Stimulated activated CD4-positive, alpha-beta T cell treated with anti-CD3 and anti-CD28 coated beads, TNF-alpha, amount 100 ng/mL, for 1 hour (primary cell): ENCODE measurements at places on chromosomes 5 and 9.

DNA sequence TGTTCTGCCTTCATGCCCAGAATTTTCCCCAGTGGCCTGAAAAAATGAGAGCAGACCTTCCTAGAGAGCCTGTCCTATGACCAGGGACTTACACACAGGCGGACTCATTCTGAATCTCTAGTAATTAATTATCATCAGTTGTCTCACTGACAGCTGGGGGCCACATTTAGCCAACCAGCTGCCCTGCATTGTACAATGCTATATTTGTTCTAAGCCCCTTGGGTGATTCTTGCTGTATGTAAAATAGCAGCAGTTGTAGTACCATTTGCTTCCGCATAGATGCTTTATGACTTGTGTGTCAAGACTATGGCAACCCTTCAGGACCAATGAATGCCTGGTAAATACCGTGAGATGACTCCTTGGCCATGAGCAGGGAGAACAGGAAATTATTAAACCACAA, 415.4 kb upstream of the SEMA6A start:
- DNase-seq, result no peak

- DNase-seq, result no peak
Measured at GRCh38 chr5:36164461-36164860, 12.6 kb downstream of the SKP2 start.

DNA sequence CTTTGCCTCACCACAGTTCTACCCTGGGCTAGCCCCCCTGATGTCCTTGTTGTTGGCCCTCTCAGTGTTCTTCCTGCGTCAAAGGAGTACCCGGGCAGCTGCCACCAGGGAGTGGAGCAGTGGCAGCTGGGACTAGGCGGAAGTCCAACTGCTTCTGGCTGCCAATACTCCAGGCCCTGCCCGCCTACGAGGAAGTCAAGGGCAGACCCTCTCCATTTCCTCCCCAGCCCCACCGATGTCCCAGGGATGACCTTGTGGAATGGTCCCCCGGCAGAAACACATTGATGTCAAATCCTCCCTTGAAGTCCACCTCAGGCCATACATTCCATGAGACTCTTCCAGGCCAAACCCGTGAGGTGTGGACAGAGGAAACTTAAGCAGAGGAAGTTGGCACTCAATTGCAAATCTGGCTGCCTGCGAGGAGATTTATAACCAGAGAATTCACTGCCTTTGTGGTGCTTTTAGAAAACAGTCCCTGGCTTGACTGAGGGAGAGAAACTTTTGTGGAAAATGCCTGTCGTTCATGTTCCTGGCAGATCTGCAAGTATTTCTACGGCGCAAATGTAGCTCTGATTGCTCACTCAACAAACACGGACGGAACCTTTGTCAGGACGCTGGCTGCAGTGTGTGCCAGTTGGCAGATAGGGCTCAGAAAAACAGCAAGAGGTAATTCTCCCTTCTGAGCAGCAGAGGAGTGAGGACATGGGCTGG, 339.7 kb downstream of the RAB3C start:
- no peak for DNase-seq

- DNase-seq, result no peak
Measured at GRCh38 chr5:93607367-93608258, 24.6 kb downstream of the NR2F1 start.

DNA sequence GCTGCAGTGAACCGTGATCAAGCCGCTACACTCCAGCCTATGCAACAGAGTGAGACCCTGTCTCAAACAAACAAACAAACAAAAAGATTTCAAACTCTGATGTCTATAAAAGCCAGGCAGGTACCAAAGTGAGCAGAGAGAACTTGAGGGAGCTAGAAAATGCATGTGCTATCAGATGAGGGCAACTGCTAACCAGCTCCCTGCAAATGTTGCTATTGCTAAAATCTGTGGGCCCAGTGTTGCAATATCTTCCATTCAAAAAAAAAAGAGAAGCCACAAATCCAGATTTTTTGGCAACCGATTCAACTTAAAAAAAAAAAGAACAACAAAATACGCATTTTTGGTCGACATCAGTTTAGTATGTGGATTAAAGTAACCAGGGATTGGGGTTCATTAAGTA, 5.5 kb downstream of the UBE2D2 start:
- no peak for DNase-seq

- DNase-seq, result no peak
Measured at GRCh38 chr9:34578241-34579103, 11.1 kb downstream of the CNTFR start.

DNA sequence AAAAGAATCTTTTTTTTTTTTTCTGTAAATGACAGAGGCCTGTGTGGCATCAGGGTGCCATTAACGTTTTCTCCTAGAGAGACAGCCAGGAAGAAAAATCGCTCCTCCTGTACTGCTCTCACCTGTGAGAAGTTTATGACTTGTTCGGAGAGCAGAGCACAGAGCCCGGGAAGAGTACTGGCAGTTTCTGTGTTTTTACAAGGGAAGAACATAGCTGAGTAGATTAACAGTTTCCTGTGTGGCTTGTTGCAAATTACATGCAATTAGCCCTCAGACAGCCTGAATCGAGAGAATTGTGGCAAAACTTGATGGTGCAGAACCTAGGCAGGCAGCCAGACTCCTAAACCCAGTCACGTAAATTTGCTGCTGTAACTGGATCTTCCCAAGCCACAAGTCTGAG, 32.1 kb downstream of the PRKACG start:
- DNase-seq, result no peak

- DNase-seq, result no peak
Measured at GRCh38 chr5:96582343-96582742, 79.8 kb upstream of the CAST start.

DNA sequence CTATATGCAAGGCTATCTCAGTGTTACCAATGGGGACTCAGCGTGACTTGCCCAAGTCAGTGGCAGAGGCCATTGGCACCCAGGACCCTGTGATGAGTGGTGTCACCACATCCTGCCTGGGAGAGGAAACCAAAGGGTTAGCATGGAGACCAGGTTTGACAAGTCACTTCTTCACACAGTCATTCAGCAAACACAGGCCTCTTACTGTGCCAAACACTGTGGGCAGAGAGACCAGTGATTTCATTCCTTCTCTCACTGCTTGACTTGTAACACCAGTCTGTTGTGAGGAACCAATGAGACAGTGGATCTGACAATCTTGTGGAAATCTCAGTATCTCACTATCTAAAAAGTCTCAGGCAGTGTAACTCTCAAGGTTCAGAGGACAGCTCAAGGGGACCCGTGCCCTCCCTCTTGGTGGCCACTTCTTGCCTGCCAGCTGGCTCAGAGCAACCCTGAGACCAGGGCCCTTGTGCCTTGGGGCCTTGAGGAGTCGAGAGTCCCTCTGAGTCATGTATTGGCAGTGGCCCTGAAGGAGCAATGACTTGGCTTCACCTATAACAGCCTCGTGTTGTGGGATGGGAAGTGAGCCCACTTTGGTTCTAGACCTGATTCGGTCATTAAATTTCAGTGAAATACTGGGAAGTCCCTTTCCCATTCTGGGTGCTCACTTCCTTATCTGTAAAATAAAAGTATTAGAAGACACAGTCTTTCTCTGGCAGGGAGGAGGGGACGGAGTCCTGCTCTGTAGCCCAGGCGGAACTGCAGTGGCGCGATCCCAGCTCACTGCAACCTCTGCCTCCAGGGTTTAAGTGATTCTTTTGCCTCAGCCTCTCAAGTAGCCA, 1.6 kb downstream of the FABP6 start:
- DNase-seq, result no peak

DNA sequence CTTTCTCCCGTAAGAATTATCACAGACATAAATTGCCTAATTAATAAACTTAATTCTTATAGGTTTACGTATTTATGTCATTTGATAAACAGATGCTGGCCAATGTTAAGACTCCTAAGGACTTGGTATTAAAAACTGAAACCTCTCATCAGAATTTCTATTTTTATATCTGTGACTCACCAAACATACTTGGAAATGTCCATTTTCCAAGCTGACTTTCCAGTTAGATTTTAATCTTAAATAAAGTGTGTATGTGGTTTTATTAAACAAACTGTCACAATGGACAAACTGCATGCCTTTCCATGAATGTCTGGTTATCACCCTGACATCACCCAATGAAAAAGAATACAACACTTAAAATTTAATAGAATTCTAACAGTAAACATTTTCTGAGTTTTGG, 12.6 kb upstream of the COL23A1 start:
- no peak for DNase-seq

- no peak for DNase-seq
Measured at GRCh38 chr9:138070815-138071214, 193.2 kb downstream of the CACNA1B start.

DNA sequence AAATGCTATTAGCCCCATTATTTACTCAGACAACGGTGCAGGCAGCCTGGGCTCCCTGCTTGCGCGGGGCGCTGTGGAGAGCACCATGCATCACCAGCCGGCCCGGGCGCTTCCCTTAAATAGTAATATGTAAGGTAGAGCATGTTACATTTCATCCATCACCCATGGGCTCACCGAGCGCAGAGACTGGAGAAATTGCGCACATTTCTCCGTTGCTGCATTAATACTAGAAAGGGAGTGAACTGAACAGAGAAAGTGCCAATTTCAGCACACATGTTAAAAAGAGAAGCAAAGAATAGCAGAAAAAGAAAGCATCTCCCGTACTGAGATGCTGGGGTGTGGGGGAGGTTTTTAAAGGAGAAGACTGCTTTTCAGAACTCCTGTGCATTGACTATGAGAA, 400.3 kb downstream of the ZSWIM6 start:
- DNase-seq, result no peak

DNA sequence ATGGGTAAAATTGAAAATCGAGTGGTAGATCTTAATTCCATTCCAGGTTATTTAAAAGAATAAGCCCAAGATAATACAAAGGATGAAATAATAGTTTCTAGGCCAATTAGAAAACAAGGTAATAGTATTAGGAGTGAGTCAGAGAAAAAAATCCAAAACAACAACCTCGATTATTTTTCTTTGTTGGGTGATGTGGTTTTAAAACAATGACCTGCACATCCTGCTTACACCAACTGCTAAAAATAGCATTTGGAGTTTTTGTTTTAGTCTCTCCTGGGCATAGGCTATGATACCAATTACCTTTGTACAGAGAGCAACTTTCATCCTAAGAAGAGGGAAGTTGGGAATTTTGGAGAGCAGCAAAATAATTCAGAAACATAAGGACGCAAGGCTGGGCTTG, 101.7 kb upstream of the MYO10 start:
- DNase-seq, result no peak

- DNase-seq, result no peak
Measured at GRCh38 chr9:14573319-14573718, 119.9 kb downstream of the ZDHHC21 start.

- DNase-seq, result no peak
Measured at GRCh38 chr5:82720213-82721086, 356.7 kb downstream of the TMEM167A start.

DNA sequence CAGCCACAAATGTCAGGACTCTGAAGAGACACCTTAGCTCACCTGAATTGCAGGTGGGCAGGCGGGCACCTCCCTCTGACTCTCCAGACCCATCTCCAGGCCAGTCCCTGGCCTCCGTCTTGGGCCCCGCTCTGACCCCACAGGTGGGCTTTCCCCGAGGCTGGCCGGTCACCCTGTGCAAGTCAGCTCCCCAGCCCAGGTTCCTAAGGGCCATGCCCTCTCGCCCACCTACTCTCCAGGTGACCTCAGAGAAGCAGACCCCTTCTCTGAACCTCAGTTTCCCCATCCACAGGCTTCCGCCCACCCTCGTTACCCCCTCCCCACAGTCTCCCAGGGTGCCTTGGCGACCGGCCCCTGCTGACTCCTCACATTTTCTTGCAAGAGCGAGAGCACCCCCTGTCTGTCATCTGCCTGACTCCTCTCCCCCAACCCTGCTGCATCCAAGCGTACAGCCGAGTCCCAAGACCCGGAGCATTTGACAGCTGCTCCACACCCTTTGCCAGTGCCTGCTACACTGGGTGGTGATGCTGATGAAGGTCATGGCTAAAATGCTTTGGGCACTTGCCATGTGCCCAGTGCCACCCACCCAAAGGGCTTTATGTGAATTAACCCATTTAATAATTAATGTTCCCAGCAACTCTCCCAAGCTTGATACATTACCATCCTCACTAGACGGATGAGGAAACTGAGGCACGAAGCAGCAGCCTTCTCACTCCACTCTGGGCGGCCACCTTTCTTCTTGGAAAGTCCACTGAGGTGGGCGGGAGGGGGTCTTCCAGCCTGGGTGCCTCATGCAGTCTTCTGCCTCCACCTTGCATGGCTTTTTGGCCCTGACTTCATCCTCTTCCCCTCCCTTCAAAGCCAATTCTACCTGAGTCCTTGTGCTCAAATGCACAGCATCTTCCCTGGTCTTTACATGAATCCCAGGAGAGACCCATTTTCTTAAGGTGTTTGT, 51.1 kb upstream of the ORM1 start:
- no peak for DNase-seq

DNA sequence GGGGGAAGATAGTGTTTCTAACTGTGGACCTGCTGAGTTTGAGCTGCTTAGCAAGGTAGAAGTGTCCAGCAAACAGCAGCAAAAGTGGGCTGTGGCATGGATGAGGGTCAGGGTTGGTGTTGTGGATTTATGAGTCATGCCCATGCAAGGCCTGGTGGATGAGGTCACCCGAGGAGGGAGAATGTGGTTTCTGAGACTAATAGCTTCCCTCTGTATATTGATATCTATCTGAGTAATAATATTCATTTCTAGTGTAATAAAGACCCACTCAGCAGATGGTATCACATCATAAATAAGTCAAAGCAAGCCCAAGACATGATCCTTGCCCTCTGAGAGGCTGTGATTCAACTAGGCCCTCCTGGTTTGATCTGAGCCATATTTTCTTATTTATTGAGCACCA, 597.8 kb upstream of the CLINT1 start:
- DNase-seq, result no peak

GRCh38 chr5:156218367-156219158, 108.4 kb upstream of the SGCD start:
- DNase-seq, result no peak

GRCh38 chr5:171055875-171056454, 194.1 kb downstream of the RANBP17 start:
- no peak for DNase-seq

DNA sequence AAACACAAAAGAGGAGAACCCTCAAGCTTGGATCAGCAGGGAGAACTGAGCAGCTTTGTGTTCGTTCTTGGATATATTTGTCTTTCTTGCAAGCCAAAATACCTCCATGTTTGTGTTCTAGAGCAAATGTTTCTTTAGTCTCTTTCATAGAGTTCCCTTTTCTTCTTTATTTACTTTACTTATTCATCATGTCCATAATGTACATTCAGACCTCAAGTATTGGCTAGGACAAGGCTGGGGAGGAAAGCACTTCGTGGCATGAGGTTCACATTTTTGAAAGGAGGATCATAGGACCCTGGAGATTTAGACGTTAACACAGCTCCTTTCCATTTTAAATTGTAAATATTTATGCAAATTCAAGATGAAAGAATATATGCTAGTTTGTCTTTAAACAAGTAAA, 590.2 kb upstream of the MEF2C start:
- no peak for DNase-seq

GRCh38 chr5:152466085-152466745, 61.1 kb upstream of the NMUR2 start:
- no peak for DNase-seq

- DNase-seq, result no peak
Measured at GRCh38 chr9:107711542-107711941, 222.0 kb upstream of the KLF4 start.

GRCh38 chr5:20033881-20034280, 45.9 kb upstream of the CDH18 start:
- no peak for DNase-seq

GRCh38 chr9:125376261-125377226, 114.9 kb downstream of the GAPVD1 start:
- no peak for DNase-seq
